ENCODE measurements at places on chromosomes 3 and 15.

DNA sequence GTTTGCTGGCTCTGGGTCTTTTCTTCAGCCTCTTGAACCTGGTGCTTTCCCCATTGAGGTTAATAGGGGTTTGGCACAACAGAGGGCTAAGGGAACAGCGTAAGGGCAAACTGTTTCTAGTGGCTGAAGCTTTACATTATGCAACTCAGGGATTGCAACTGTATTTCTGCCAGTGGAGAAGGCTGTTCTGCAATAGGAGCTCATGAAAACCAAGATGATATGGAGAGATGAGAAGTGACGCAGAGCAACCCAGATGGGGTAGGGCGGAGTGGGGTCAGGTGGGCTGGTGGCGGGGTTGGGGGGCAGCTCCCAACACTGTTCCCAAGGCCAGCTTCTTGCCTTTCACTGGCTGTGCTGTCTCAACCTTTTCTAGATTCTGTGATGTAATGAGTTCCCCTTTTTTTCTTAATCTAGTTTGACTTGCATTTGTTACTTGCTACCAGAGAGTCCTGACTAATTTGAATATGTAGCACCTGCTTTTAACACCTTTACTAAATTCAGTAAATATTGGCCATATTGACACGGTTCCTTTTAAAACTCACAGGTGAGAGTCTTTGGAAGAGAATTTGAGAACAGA lies 7.2 kb downstream of the GXYLT2 start:
- no peak for DNase-seq

- peak; percentile 67 for DNase-seq
These were observed 29.0 kb downstream of the TMEM45A start for GRCh38 chr3:100521439-100521845.

DNA sequence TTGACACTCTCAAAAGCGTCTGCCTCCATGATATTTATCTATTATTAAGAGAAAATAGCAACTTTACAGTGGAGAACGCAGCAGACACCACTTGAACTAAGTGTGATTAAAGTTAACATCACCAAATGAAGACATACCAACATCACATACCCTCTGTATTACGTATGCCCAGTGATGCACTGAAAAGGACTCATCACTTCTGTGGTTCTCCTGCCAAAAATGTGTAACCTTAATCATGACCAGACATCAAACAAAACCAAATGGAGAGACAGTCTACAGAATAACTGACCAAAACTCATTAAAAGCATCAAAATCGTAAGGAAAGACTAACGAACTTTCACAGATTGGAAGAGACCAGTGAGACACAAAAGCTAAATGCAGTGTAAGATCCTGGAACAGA lies 103.2 kb downstream of the PPP2R3A start:
- DNase-seq: no peak

- DNase-seq: no peak
These were observed 14.5 kb downstream of the NCBP2 start for GRCh38 chr3:196927571-196928453.

GRCh38 chr15:66764072-66764786 lies 62.2 kb downstream of the SMAD6 start:
- no peak for DNase-seq

DNA sequence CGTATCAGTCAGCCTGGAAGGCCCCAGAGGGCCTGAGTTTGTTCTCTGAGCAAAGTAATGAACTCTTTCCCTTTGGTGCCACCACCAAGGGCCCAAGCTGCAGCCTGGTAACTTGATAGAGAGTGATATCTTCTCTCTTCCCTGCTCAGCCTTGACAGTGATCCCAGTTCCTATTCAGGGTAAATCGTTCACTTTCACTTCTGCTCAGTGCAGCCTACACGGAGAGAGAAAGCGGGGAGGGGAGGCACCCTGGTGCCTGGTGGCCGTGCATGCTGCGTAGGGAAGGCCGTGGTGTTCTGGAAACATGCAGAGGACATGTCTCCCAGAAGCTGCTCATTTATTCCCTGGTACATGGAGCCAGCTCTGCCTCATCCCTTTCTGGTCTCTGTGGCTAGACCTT lies 54.9 kb downstream of the KIF9 start:
- peak; percentile 27 for DNase-seq

DNA sequence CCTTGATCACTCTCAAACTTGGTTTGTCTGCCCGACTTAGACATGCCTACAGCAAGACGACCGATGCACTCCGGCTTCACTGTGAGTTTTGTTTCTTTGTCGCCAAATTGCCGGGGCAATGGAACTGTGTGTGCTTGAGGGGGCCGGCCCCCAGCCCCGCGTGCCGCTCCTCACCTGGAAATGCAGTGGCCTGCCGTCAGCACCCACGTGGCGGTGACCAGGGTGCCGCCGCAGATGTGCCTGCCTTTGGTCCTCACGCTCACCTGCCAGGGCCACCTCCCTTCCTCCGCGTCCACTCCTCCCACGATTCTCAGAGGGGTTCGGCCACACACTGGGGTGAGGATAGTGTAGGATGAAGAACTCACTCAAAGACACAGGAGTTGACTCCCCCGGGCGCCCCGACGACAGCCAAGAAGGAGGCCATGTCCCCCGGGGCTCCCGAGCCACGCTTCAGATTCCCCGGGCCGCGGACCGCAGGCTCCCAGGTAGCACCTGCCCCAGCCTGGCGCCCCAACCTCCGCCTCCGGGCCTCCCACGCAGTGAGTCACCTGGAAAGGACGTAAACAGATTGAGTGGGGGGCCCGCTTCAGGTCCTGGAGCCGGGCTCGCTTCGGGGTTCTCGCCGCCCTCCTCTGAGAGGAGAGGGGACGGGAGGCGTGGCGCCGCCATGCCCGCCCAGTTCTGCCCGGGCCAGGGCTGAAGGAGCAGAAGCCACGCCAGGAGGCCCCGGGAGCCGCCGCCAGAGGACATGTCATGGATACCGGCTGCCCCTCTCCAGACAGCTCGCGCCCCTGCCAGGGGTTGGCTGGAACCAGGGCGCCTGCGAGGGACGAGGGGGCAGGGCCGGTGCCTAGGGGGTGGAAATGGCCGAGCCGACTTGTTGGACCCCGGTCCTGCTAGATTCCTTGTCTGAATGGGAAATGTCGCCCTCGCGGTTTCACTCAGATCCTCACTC lies 29.6 kb downstream of the MYL3 start:
- DNase-seq: no peak

DNA sequence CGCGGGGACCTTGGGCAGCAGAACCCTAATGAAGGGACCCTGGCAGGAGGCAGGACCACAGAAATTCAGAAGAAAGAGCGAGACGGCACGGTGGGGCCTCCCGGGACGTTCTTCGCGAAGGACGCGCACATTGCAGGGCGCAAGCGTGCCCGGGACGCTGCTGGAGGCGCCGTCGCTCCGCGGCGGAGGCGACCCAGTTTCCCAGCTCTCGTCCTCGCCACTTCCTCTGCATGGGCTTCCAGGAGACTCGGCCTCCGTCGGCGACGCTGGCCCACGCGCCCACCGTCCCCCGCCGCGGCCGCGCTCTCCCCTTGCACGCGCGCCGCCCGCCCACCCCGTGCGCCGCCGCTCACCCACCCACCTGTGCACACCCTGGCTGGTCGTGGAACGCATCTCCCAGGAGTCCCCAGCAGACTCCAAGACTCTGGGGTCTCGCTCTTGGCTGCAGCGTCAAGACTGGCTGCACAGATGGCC lies 31.8 kb upstream of the SMAD3 start:
- no peak for DNase-seq

DNA sequence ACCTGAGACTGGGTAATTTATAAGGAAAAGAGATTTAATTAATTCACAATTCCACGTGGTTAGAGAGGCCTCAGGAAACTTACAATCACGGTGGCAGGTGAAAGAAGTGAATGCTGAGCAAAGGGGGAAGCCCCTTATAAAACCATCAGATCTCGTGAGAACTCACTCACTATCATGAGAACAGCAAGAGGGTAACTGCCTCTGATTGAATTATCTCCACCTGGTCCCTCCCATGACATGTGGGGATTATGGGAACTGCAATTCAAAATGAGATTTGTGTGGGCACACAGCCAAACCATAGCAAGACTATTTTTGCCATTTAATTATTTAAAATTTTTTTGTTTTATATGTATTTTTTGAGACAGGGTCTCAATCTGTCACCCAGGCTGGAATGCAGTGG lies 27.0 kb upstream of the KCTD6 start:
- no peak for DNase-seq

DNA sequence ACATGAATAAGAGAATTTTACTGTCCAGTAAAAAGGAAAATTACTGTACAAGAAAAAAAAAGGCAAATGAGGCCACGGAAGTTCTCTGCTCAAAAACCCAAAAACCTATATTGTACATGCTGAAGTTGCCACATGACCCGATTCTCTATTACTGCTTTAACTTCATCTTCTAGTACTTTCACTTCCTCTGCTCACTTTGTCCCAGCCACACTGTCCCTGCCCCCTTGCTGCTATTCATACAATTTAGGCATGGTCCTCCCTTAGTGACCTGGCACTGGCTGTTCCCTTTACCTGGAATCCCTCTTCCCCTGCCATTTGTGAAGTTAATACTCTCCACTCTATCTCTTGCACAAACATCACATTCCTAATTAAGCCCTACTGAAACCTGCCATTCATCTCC lies 457.4 kb downstream of the MAGI1 start:
- DNase-seq: no peak

GRCh38 chr3:138186803-138187295 lies 252 bp upstream of the ARMC8 start:
- peak; percentile 92 for DNase-seq

DNA sequence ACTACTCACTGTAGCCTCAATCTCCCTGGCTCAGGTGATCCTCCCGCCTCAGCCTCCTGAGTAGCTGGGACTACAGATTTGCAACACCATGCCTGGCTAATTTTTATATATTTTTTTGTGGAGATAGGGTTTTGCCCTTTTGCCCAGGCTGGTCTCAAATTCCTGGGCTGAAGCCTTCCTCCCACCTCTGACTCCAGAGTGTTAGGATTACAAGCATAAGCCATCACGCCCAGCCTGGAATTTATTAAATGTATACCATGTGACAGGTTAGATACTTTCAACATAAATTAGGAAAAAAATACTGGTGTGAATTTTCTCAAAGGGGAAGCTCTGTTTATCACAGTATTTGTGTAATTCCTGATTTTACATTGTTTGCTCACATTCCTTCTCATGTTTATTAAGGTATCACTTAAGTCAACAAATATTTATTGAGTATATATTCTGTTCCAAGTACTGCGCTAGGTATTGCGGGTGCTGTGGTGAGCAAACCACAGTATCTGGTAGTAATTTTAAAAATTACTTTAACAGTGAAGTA lies 24.8 kb downstream of the PPP4R2 start:
- DNase-seq: no peak

- no peak for DNase-seq
These were observed 30.2 kb downstream of the KCNAB1 start for GRCh38 chr3:156150434-156151066.

DNA sequence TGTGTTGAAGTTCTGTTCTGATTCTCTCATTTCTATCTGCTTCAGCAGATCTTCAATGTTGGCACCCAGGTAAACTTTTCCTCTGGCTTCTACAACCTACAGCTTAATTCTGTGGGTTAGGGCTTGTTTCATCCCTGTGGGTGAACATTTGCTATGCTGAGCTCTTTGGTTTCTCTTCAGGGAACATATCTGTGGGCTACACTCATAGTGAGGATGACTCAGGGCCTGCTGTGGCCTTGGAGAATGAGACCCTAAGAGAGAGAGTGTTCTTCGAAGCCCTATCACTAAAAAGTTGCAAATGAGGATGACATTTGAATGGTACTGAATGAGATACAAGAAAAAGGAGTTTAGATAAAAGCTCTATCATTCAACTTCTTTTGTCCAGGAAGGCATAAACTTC lies 346.2 kb upstream of the CBLB start:
- no peak for DNase-seq

DNA sequence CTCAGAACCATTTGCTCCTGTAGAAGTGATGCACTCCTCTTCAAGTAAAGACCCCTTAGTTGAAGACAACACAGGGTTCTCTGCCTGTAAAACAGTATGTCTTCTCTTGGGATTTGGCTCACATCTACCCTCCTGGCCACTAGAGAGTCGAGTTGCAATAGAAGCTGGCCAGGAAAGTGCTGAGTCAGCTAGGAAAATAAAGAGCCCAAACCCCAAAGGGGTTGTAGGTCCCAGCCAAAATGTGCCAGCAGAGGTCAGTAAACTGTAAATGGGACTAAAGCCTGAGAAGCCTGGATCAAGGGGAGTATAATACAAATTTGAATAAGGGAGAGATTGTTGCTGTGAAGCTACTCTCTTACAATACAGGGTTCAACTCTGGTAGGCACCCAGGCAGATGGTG lies 37.2 kb upstream of the THBS1 start:
- DNase-seq: no peak

GRCh38 chr15:66505430-66505811 lies 295 bp downstream of the ZWILCH start:
- no peak for DNase-seq

- no peak for DNase-seq
These were observed 108.8 kb upstream of the MCTP2 start for GRCh38 chr15:94122516-94122915.

GRCh38 chr3:132380920-132381319 lies 36.4 kb upstream of the DNAJC13 start:
- DNase-seq: no peak

DNA sequence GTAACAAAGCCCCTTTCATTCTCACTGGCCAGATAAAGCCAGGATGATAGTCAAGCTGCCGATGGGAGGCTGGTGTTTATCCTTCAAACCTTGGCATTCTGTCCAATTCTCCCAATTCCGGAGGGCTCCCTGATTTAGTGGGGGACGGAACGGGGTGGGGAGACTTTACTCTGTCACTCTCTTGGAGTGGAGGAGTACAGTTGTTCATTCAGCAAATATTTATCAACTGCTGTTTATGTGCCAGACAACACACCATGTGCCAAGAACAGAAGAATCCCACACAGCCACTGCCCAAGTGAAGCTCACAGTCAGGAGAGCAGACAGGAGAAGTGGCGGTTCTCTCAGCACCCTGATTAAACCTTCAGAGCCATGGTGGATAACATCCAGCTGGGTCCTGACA lies 63.3 kb downstream of the WNT5A start:
- DNase-seq: no peak

GRCh38 chr3:193955719-193956118 lies 180.2 kb upstream of the HES1 start:
- no peak for DNase-seq

DNA sequence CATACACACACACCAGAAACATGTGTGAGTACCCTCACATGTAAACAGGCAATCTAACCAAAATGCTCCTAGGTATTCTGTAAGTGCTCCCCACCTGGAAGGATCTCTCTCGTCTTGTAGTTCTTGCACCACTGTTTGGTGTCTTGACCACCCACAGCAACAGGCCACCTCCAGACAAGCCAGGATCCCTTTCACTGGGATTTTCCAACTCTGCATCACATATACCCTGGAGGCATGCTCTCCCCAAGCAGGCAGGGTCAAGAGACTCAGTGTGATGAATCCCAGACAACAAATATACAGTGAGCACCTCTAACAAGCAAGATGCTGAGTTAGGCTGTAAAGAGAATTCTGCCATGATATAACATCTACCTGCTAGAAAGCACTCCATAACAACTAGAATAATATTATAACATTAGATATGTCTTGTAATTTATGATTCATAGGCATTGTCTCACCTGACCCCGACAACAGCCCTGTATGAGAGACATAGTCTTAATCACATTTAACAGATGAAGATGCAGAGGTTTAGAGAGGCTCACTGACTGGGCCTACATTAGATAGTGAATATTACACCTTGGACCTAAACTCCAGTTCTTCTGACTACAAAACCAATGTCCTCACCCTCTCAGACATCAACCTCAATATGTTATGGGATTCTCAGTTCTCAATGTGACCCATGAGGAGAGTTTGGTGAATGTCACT lies 76.5 kb upstream of the BCL6 start:
- no peak for DNase-seq
